GM06990 (cell line): ENCODE measurements at places on chromosomes 3 and 15.

DNA sequence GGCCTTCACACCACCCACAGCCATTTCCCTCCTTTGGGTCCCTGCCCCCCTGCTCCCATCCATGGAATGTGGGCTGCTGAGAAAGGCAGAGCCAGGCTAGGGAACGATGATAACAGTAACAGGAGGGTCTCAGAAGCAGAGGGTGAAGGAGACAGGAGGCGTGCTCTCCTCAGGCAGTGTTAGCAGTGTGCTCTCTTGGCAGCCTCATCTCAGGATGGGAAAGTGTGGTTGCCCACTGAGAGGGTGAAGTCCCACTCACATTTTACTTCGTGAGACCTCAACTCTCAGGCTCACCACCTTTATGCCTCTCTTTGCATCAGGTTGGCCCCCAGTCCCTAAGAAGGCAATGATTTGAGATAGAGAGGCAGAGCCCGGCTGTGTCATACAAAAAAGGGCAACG is 24.5 kb downstream of the TIGIT start:
- no peak for DNase-seq

DNA sequence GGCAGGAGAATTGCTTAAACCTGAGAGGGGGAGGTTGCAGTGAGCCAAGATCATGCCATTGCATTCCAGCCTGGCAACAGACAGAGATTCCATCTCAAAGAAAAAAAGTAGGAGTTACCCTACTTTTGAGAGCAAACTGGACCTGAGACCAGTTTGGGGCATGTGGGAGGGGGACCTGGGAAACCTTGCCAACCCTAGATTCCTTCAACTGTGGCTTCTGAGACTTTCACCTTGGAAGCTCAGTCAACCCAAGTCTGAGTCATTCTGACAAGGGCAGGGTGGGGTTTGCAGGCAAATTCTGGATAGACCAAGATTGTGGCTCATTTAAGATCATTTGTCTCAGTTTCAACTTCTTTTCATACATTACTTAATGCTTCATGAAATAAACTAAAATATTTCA is 23.8 kb upstream of the SIAH2 start:
- no peak for DNase-seq

- no peak for DNase-seq
These were observed 95.7 kb upstream of the SLC24A5 start for GRCh38 chr15:48025118-48025517.

- no peak for DNase-seq
These were observed 1103.1 kb downstream of the ROBO2 start for GRCh38 chr3:78143000-78143399.

DNA sequence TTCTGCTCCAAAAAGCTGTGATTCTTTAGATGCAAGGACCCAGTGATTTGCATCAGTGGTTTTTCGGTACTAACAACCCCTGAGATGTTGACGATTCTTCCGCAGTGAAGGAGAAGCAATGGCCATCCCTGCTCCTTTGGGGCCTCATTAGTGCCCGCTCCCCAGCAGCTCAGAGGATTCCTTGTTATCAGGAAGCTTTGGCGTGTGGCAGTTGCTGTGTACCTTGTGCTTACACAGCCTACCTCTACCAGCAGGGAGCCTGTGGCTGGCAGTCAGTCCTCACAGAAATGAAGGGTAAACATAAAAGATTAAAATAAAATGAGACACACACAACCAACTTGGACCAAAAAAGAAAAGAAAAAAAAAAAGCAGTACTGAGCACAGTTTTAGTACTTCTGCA is 55.2 kb downstream of the CNTN3 start:
- DNase-seq: no peak

DNA sequence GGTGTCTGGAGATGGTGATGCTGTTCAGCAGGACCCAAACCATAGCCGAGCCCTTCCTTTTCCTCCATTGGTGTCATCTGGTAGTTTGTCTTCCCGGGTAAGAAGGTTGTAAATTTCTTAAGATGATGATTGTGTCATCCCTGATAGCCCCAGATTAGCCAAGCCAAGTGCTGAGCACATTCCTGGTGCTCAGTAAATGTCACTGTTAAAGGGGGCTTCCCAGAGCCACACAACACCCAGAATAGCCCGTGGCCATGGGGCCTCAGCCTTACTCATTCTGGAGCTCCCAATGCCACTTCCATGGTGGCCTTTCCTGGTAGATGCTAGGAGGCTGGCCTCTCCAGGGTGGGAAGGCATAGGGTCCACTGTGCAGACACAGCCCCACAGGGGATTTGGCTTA is 4.6 kb upstream of the PLA2G4B start:
- DNase-seq: no peak

DNA sequence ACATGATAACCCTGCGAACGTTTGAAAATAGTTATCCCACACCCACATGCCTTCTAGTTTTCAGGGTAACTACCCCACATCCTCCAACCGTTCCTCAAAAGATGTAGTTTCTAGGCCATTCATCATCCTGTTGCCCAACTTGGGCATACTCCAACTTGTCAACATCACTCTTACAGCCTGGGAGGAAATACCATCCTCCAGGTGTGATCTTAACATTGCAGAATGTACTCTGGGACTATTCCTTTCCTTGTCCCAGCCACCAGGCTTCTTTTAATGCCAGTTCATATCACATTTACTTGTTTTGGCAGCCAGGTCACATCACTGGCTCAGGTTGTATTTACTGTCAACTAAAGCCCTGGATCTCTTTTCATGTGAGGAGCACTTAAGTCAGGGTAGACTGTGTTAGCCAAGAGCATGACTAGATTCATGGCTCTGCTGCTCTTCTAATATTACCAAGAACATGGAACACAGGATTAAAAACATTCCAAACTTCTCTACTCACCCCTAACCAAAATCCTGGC is 4.0 kb upstream of the DENND6A start:
- no peak for DNase-seq

DNA sequence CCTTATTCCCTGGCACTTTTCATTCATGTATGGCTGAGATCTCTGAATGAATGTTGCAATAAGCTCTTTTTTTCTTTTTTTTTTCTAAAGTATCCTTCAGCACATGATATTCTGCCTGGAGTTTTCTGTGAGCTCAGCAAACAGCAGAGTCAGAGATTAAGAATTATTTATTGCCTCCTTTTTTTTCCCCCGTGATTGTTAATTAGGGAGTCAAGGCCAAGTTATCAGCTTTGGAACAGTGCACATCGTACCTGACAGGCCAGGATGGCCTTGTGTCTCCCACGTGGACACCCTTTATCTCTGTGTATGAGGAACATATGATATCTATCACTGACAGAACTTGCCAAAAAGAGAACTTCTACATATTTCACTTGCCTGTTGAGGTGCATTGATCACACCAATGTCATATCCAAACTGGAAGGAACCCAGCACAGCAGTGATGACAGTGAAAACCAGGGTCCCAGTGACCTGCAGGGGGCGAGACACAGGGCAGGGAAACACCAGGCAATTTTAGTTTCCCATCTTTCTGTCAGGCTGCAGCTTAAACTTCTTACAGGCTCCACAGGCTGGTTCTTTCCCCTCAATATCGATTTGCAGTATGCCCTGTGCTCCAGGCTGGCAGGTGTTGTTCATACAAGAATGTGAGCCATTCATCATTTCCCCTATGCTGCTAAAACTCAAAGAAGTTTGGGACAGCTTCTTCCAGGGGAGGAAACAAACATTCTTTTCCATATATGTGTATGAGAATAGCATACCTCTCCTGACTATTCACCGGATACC is 8.2 kb downstream of the SLC2A2 start:
- no peak for DNase-seq

DNA sequence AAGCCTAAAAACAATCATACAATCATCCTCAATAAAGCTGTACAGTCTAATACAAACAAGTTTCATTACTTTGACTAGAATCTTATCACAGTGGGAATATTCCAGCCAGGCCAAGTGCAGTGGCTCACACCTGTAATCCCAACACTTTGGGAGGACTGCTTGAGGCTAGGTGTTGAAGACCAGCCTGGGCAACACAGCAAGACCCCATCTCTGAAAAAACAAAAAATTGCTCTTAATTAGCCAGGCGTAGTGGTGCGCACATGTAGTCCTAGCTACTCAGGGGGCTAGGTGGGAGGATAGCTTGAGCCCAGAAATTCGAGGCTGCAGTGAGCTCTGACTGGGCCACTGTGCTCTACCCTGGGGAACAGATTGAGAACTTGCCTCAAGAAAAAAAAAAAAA is 3.3 kb downstream of the RPN1 start:
- no peak for DNase-seq

DNA sequence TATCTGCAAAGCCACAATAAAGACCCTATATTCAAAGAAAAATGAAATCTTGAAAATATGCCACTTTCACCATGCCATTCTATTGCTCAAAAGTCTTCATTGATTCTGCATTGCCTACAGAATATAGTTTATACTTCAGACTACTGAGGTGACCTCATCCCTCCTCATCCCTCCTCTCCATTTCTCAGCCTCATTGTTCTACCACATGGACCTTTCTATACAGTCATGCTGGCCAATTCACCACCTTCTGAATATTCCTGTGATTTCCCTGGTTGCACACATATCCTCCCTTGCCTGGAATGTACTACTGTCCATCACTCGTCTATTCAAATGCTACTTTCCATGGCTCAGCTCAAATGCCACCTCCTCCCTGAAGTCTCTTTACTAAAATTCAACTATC is 3.5 kb upstream of the COL8A1 start:
- DNase-seq: no peak
